Right atrium auricular region (tissue), 2 donors: ENCODE measurements at places on chromosomes 16 and 17. TPM values are rescaled to one million over a fixed set of nuclear protein-coding genes. Genes with fewer than 3 reads are reported as not detected.

- H3K4me1 ChIP-seq, result no peaks in the 10 kb centered on the region
- no peak overlapping the region for H3K27ac ChIP-seq
- no peaks in the 10 kb centered on the region for H3K27me3 ChIP-seq
- H3K4me3 ChIP-seq, result no peak overlapping the region
- no peak for DNase-seq
Observed at GRCh38 chr16:74026373-74027281, 270.0 kb upstream of the PSMD7 start.

GRCh38 chr17:82638183-82638773, 10.0 kb downstream of the WDR45B start:
- H3K4me1 ChIP-seq, result no peaks in the 10 kb centered on the region
- no peak overlapping the region for H3K4me3 ChIP-seq
- no peak for DNase-seq
- peaks cover 44% of the 10 kb centered on the region for H3K36me3 ChIP-seq
- no peak overlapping the region for H3K27ac ChIP-seq

DNA sequence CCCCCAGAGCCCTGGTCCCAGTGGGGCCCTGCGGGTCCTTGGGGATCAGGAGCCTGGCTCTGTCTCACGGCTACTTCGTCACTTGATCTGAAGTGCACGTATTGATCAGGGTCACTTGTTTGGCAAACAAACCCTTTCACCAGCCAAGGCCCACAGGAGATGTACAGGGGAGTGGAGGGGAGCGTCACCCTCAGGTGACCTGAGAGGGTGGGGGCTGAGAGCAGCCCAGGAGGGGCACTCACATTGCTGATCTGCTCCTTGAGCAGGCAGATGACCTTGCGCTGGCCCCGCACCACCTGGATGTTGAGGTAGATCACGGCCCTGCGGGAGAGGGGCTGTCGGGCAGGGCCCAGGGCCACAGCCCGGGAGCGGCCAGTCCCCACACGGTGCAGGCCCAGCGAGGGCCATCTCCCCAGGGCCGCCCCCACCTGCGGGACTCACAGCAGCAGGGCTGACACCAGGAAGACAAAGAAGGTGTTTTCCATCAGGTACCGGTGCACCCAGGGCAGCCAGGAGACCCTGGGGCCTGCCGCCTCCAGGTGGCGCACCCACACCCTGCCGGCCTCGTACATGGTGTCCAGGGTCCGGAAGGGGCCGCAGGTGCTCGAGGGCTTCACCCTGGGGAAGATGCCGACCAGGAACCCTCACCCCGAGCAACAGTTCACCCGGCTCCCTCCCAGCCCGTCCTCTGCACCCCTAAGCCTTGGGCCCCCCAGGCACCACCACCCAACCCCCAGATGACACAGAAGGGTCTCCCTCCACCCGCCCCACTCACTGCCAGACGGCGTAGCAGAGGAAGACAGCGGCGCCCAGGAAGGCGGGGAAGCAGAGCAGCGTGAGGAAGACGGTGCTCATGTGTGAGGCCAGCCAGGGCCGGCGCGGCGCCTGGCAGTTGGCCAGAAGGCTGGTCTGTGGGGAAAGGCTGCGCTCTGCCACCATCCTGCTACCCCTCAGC, 11.3 kb downstream of the TMC6 start:
- peaks cover 3% of the 10 kb centered on the region for H3K36me3 ChIP-seq
- no peak for DNase-seq
- no peak overlapping the region for H3K4me3 ChIP-seq
- no peak overlapping the region for H3K27ac ChIP-seq

DNA sequence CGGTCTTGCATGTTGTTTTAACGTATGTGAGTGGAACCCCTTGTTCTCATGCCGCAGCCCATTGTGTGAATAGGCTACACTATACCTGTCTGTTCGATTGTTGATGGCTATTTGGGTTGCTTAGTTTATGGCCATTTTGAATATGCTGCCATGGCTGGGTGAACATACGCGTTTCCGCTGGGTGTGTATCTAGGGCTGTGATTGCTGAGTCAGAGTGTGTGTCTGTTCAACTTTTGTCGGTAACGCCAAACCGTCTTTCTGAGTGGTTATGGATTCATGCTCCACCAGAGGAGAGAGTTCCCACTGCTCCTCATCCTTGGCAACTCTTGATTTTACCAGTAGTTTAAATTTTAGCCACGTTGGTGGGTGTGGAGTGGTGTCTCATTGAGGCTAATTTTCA, 77.0 kb downstream of the METRNL start:
- peak; percentile 55 for DNase-seq
- no peaks in the 10 kb centered on the region for H3K36me3 ChIP-seq

GRCh38 chr17:83125515-83126274, 46.3 kb downstream of the METRNL start:
- H3K27me3 ChIP-seq, result no peaks in the 10 kb centered on the region
- no peak overlapping the region for H3K4me3 ChIP-seq
- DNase-seq, result peak; percentile 76
- no peak overlapping the region for H3K27ac ChIP-seq
- no peaks in the 10 kb centered on the region for H3K4me1 ChIP-seq
- no peaks in the 10 kb centered on the region for H3K36me3 ChIP-seq

The NKIRAS2 gene
- 69.8 TPM for total RNA-seq

The RNU2-1 gene
- not detected for total RNA-seq
